ENCODE measurements at places on chromosomes 7 and 10.

DNA sequence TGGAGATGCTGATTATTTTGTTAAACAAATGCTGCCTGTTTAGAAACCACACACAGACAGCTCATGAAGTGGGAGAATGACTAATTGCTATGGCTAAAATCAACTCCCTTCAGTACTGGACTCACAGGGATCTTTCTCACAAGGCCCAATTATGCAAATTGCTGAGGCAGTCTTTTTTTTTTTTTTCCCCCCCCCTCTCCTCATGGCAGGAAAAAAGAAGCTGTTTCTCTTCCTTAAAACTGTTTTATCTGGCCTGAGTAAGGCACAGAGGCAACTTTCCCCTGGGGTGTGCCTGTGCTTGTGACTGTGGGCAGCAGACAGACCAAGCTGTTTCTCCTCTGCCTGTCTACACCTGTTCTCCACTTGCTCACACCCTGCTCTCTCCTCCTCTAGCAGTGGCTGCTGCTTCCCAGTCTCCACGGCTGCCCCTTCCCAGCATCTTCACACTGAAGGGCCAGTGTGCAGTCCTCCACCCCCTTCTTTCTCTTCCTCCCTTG, 65.4 kb upstream of the STEAP1B start:
- no peak for DNase-seq

- no peak for DNase-seq
Observed at GRCh38 chr10:5840314-5841307, 27.4 kb upstream of the GDI2 start.

DNA sequence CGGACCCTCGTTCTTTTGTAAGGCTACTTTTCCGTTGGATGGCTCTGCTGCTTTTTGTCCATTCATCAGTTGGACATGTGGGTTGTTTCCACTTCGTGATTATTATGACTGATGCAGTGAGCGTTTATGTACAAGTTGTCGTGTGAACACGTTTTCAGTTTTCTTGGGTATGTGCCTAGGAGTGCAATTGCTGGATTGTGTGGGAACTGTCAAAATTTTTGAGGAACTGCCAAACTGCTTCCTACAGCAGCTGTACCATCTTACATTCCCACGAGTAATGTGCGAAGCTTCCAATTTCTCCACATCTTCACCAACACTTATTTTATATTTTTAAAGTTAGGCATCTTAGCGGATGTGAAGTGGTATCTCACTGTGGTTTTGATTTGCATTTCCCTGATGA, 10.4 kb downstream of the FKBP6 start:
- no peak for DNase-seq

DNA sequence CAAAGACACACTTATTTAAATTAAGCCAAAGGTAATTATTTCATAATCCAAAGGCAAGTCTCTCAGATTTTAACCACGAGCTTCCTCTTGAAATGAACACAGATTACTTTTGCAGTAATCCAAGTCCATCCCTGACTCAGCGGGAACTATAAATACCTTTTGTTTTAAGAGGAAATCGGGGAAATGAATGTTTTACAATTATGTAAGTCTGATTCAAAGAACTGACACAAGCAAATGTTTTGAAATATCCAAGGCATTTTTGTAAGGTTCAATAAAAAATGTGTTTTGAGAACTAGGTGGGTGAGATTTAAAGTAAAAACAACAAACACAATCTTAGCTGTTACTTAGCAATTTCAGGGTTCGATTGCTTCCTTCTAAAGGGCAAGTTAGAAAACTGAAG, 179.8 kb upstream of the ASAH2 start:
- DNase-seq = no peak

DNA sequence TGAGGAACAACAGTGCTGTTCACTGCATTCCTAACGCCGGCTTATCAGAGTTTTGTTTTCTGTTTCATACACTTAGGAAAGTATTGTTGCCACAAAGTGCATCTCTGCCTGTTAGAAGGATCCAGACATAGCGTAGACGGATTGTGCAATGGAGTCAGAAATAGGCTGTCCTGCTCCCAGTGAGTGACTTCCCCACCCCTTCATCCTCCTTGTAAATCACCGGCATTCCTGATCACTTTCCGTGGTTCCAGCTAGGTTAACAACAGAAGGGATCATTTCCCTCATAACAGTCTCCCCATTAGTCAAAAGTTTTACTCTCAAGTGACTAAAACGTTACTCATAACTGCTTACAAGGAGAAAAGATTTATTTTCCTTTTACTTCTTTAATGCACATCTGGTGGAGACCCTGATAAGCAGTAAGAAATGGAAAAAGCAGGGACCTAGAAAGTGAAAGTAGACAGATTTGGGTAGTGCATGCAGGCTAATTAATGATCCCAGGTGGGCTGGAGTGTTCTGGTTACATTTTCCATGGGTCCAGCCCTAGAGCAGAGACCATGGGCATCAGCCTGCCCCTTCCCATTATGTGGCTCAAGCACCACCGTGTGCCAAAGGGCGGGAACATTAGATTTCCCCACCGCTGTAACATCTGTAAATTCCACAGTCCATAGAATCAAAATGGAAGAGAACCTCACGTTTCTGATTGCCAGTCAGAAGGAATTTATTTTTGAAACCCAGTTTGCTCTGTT, 395.1 kb upstream of the GALNT17 start:
- no peak for DNase-seq

GRCh38 chr7:6205971-6206660, 66.3 kb downstream of the CYTH3 start:
- no peak for DNase-seq

- DNase-seq = no peak
Observed at GRCh38 chr7:150715738-150716137, 675 bp upstream of the GIMAP1 start.

DNA sequence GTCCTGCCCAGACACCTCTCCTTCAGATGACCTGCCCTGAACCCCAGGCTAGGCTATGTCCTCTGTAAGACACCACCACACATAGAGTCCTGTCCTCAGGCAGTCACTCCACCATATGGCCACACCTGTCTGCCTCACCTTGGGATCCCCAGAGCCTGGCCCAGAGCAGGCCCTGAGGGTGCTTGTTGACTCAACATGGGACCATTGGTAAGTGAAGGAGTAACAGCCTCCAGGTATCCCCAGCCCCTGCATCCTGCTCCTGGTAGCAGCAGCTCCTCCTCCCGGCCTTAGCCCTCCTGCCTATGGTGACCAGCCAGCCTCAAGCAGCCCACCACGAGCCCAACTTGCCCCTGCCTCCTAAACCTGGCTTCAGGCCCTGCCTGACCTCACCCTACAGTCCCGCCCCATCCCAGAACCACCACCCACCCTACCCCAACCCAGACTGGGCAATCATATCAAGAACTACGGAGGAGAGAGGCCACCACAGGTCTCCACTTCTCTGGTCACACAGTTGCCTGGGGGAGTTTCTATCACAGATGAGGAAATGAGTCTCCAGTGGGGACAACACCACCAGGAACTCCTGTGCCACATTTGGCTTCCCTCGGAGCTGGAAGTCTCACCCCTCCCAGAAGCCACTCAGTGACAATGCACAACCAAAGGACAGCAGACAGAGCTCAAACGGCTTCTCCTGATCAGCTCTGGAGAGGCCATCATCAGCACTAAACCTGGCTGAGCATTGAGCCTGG, 136.6 kb downstream of the GRID1 start:
- DNase-seq = no peak

GRCh38 chr7:13727279-13727678, 262.2 kb downstream of the ETV1 start:
- DNase-seq = no peak

DNA sequence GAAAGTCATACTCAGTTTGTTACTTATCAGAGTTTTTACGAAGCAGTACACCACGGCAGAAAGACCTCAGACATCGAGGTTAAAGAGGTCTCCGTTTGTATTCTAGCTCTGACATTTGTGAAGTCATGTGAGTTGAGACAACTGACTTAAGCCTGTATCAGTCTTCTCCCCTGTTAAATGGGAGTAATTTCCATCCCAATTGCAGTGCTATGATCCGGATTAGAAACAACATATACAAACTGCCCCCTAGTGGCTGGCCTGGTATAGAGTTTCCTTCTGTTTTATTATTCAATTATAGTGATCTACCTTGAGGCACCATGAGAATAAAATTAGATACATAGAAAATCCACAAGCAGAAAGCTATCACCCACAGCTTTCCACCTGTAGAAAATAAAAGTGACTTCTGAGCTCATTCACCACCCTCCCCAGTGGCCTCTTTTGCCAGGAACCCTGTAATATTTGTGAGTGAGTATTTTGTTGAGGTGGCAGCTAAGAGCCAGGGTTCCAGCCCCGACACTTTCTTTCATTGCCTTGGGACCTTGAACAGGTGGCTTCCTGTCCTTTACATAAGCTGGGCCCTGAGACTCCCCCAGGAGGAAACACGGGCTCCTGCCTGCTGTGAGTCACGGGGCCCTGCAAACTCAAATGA, 607.2 kb upstream of the MGMT start:
- no peak for DNase-seq

DNA sequence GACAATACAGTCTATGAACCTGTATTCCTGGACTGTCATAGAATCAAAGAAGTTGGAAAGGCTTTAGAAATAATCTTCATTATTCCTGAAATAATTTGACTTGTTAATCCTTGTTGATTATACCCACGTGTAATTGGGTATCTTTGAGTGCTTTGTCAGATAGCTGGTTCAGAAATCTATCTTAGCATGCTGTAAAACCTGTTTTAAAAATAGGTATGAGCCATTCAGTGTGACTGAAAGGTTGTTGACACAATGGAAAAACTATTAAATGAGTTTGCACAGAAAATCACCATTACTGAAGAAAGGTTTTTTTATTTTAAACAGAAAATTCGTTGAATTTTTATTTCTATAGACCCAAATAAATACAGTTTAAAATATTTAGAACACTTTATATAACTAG, 38.7 kb downstream of the PHTF2 start:
- DNase-seq = no peak

DNA sequence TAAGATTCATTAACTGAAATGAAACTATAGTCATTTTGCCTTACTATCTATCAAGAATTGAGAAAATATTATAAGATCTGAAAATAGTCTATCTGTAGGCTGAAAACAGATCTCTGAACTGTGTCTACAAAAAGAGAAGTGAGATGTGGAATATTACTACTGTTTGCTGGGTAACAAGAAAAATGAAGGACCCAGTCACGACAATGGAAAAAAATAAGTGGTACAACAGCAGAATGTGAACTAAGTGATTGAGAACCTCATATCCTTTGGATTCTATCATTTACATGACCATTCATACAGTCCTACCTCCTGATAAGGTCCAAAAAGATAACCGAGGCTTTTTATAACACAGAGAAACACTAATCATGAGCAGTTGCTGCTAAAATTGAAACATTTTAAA, 94.3 kb downstream of the UBE2H start:
- DNase-seq = no peak

- DNase-seq = no peak
Observed at GRCh38 chr7:12436126-12436525, 32.5 kb upstream of the VWDE start.

- DNase-seq = no peak
Observed at GRCh38 chr7:111541067-111541466, 21.2 kb downstream of the IMMP2L start.

DNA sequence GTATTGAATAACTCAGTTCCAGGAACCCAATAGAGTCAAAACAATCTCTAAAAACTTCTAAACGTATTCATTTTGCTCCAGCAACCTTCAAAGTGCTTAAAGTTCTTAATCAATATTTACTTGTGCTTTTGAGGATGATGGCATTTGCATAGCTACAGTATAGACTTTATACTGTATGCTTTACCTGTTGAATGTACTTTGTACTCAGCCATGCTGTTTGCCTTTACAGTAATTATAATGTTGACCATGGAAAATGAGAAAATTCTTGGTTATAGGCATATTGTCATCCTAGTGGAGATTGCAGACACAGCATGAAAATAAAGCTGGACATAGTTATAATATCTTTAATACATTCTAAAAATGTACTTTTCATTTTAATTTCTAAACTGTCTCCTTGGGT, 762.7 kb upstream of the PHF14 start:
- DNase-seq = no peak

DNA sequence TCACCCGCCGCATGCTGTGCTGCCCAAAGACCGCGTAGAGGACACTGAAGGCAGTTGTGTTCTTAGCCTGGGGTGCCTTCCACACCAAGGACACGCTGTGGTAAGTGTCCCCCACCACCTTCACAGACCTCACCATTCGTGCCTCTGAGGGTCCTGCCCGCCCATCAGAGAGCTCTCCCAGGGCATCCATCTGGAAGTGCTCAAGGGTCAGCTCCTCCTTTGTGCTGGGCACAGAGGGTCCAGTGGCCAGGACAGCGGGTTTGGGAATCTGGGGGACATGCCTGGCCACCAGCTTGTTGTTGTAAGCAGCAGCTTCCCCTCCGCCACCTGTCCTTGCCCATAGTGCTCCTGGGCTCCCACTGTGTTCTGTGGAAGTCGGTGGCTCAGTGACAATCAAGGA, 7.0 kb upstream of the LRIT2 start:
- DNase-seq = no peak

GRCh38 chr7:69992938-69993337, 394.7 kb downstream of the AUTS2 start:
- no peak for DNase-seq

DNA sequence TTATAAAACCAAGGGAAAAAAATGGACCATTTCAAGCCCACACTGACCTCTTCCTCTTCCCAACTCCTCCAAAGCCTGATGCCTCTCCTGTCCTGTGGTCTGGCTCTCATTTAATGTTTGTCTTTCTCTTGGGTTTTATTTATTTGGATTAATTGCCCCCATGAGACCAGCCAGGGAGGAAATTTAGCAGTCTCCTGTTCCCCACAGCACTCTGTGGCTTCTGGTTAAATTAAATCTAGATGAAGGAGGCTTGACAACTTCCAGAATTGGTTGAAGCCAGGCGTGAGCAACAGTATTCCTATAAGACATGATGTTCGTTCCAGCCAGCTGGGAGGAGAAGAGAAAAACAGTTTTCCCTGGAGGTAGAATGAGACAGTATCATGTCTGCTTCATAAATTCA, 15.1 kb upstream of the PRLHR start:
- no peak for DNase-seq

- DNase-seq = no peak
Observed at GRCh38 chr10:107442035-107442505, 277.6 kb upstream of the SORCS1 start.

Measured in NCI-H1105 (cell line).